ENCODE measurements at places on chromosomes 1 and 21.

GRCh38 chr1:80799457-80799856 is 1001.3 kb upstream of the ADGRL2 start:
- DNase-seq = no peak

DNA sequence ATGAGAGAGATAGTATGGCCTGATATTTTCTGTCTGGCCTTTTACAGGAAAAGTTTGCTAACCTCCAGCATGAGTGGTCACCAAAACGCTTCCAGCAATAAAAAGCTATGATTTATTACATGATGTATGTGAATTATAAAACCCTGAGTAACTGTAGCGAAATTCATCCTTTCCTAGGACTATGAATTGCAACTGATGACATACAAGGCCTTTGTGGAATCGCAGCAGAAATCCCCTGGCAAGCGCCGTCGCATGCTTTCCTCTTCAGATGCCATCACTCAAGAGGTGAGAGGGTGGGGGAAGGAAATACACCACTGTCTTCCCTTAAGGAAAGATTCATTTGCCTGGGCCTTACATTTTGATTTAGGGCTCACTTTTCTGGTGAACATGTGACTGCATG is 117.9 kb downstream of the MACF1 start:
- DNase-seq = no peak

GRCh38 chr1:100847361-100848082 is 47.1 kb downstream of the EXTL2 start:
- DNase-seq = no peak

DNA sequence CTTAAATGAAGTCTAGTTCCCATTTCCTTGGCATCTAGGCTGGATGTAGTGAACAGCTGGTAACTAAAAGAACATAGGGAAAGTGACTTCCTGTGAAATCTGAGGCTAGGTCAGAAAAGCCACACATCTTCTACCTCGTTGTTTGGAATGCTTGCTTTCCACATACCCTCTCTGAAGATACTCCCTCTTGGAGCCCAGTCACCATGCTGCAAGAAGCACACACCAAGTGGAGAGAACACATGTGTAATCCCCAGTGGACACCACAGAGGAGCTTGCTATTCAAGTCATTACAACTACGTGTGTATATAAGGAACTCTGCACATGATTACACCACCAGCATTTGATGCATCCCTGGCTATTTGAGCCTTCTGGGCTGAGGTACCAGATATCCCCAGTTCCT is 125.9 kb downstream of the RGS21 start:
- DNase-seq = no peak

GRCh38 chr1:178371933-178372388 is 124.8 kb downstream of the CLEC20A start:
- DNase-seq = no peak

DNA sequence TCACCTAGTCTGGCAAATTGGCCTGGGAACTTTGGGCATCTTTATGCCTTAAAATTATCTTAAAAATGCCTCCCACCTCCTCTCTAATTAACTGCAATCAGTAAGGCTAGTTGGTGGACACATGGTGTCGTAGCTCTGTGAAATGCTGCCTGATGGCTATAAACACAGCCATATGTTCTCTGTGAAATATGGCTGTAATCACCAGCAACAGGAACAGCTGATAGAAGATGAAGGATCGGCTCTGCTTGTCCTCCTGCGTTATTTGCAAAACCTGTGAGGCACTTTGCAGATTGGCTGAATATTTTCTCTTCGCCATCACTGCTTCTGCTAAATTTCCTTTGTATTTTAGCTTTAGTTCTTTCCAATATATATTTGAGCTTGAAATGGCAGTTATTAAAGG is 419.6 kb downstream of the RWDD3 start:
- DNase-seq = no peak

GRCh38 chr21:36235058-36235582 is 78.5 kb downstream of the DOP1B start:
- DNase-seq = no peak

- no peak for DNase-seq
Observed at GRCh38 chr1:43994071-43994470, 2.7 kb downstream of the CCDC24 start.

GRCh38 chr1:230821346-230821745 is 47.0 kb downstream of the C1orf198 start:
- DNase-seq = no peak

- DNase-seq = no peak
Observed at GRCh38 chr21:45122432-45123132, 48.2 kb downstream of the ADARB1 start.

DNA sequence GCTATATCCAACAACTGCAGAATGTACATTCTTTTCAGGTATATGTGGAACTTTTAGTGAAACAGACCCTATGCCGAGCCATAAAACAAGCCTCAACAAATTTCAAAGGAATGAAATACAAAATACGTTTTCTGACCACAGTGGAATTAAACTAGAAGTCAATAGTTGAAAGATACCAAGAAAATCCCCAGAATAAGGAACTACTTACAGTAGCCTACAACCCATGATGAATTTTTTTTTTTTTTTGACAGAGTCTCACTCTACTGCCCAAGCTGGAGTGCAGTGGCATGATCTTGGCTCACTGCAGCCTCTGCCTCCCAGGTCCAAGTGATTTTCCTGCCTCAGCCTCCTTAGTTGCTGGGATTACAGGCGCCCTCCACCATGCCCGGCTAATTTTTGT is 83.4 kb downstream of the RUNX3 start:
- DNase-seq = no peak

- DNase-seq = no peak
Observed at GRCh38 chr1:234721476-234722269, 111.7 kb upstream of the IRF2BP2 start.

DNA sequence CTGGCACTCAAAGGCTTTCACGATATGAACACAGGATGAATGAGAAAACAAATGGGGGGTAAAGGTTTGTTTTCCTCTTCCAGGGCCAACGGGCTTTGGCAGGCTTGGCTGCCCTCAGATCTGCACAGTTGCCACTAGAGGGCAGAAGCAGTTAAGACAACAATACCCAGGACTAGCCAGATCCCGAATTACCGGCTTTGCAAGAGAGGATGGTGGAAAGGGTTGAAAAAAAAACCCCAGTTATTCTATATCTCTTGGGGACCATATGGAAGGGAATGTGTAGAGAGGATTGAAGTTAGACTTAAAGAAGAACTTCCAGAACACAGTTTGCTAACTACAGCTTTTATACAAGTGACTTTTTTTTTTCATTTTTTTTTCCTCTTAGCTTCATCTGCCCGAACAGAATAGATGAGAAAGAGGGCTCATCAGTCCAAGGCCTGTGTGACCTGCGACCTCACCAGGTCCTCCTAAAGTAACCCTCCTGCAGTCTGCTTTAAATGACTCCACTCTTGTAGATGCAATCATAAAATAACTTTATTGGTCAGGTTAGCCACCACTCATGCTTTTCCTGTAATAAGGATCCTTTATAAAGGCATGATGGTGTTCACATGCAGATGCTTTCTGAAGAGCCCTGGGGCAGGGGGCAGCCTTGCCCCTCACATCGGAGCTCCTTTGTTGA is 10.7 kb downstream of the FMOD start:
- peak; percentile 79 for DNase-seq

- DNase-seq = peak; percentile 40
Observed at GRCh38 chr21:39313042-39313570, 326 bp downstream of the BRWD1 start.

Data from NCI-H510A treated with DMSO at 0.1 percent for 48 hours (cell line).